ENCODE measurements at places on chromosomes 7 and 10.
A peak's percentile ranks its signal among the peaks of the same experiment; 100 is the strongest.

GRCh38 chr10:48651293-48651692 is 33.4 kb upstream of the WDFY4 start:
- DNase-seq: no peak

GRCh38 chr10:92183199-92183598 is 107.7 kb downstream of the CPEB3 start:
- no peak for DNase-seq

DNA sequence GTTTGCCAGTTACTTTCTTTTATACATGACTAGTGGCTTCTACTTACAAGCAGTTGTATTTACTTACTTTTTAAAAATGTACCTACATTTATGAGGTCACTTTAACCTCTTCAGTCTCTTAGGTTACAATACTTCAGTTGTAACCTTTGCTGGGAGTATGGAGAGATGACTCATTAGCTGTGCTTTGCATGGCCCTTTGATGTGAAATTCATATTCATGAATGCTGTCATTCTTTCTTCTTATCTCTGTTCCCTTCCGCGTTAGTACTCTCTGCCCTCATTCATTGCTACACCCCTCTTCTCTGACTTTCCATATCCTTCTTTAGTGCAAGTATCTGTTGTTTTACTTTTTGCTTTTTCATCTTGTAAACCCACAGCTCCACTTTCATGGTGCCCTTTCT is 164.3 kb downstream of the BMPER start:
- DNase-seq: no peak

DNA sequence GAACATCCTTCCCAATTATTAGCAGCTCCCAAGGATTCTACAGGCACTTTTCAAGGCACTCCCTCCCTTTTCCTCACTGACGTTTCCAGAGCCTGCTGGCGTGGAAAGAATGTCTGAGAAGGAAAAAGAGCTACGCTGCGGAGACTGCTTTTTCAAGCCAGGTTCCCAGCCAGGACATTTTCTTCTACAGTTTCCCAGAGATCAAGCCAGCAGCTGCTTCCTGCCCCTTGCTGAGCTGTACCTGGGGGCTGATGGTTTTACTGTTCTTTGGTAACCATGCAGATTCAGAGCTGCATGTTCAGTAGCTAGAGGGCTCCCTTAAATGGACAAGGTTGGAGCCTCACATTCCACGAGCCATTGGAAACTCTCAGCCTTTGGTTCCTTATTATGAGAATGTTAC is 133.4 kb downstream of the EVX1 start:
- no peak for DNase-seq

DNA sequence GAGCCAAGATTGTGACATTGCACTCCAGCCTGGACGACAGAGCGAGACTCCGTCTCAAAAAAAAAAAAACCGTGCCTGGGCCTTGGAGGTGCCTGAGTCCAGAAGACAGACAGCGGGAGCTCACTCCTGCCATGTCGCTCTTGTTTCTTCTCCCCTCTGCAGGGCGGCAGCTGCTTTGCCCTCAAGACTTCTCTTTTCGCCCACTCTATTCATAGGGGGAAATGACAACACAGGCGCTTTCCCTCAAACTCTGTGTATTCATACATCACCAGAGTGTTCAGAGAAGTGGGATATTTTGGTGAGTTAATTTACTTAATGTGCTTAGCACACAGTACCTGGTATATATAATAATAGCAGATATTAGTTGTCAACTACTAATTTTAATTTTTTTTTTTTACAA is 44.5 kb downstream of the FOXK1 start:
- DNase-seq: peak; percentile 65
